ENCODE measurements at places on chromosomes 7 and 10. TPM values are rescaled to one million over a fixed set of nuclear protein-coding genes. Genes with fewer than 3 reads are reported as not detected.

Gene SHH
- total RNA-seq, result not detected

Gene CUZD1
- not detected for total RNA-seq

Gene TAF3
- 11.8 TPM for total RNA-seq

GRCh38 chr10:71727105-71727737 lies 7.6 kb upstream of the C10orf105 start:
- no peak overlapping the region for H3K4me3 ChIP-seq
- H3K27ac ChIP-seq, result no peak overlapping the region
- no peak for DNase-seq
- H3K4me1 ChIP-seq, result peaks cover 7% of the 10 kb centered on the region

DNA sequence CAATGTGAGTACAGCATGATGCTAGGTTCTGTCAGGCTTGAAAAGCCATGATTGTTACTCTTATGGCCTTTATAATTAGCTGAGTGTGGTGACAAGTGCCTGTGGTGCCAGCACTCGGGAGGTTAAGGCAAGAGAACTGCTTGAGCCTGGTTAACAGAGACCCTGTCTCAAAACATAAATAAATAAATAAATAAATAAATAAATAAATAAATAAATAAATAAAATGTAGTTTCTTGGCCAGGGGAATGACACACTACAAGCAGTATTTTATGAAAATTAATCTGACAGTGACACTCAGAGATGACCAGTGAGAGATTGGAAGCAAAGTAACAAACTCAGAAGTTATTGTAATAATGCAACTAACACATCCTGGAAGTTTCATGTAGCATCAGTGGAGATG lies 2.3 kb upstream of the MORN4 start:
- H3K36me3 ChIP-seq, result no peaks in the 10 kb centered on the region
- peaks cover 21% of the 10 kb centered on the region for H3K4me1 ChIP-seq
- no peak overlapping the region for H3K4me3 ChIP-seq

DNA sequence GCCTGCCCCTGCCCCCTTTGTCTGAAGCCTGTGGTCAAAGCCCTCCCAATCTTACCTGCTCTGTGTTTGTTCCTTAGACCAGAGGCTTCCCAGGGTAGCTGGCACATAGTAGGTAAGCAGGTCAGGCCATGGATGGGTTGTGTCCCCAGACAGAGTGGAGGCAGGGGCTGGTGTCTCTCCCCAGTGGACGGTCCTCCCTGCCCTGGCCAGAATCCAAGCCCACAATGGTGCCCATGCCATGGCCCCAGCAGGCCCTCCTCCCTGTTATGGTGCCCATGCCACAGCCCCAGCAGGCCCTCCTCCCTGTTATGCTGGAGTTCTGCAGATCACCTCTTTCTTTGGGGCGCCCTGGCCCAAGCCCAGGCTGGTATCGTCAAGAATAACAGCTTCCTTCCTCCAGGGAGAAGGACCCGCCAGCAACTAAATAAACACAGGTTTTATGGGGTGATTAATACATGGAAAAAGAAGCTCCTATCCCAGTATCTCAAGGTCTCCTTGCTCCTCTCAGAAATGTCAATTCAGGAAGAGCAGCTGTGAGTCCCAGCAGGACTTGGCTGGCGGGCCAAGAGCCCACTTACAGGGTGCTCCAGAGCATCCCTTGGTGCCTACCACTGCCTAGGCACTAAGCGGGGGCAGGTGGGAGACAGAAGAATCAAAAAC lies 82.0 kb downstream of the NEURL1 start:
- H3K4me1 ChIP-seq, result peaks cover 1% of the 10 kb centered on the region
- no peak overlapping the region for H3K4me3 ChIP-seq
- H3K27me3 ChIP-seq, result no peaks in the 10 kb centered on the region
- peak overlapping the region; percentile 6 for H3K27ac ChIP-seq
- H3K36me3 ChIP-seq, result no peaks in the 10 kb centered on the region

DNA sequence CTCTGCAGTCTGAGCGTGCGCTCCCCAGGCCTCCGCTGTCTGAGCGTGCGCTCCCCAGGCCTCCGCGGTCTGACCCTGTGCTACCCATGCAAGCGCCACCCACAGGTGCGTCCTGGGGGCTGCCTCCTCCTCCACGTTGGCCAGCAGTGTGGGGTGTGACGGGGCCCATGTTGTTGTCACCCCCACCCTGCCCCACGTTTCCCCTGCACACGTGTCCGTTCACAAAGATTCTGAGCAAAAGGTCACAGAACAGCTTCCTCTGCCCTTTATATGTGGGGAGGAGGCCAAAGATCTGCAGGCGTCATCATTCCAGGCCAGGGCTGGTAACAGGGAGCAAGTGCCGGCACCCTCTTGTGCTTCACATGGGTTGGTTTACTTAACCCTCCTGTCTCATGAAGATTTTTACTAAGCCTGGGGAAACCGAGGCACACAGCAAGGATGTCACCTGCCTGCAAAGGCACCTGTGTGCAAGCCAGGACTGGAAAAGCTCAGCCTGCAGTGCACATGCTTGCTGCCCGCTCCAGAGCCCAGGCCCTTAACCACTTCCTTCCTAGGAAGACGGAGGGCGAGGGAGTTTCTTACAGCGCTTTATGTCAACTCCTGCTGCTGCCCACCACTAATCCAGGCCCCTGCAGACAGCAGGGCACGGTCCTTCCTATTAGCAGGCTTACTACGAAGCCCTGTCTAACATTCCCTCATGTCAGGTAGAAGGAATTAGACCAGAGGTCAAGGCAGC lies 4.8 kb downstream of the GPR146 start:
- peaks cover 8% of the 10 kb centered on the region for H3K4me1 ChIP-seq
- no peak overlapping the region for H3K27ac ChIP-seq
- H3K36me3 ChIP-seq, result no peaks in the 10 kb centered on the region
- H3K27me3 ChIP-seq, result no peaks in the 10 kb centered on the region
- no peak for DNase-seq

DNA sequence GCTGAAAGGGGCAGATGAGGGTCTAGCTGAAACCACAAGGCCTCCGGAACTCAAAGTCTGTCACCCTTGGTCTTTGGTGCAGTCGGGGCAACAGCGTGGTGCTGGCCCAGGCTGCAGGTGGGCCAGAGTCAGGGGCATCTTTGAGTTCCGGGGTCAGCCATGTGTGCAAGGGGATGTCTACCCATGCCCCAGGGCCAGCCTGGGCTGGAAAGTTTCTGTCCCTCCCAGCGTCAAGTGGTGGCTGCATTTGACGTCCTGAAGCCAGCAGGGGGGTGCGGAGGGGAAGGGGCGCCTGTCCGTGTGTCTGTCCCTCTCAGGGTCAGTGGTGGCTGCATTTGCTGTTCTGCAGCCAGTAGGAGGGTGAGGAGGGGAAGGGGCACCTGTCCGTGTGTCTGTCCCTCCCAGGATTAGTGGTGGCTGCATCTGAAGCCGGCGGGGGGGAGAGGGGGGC lies 638 bp downstream of the BRAT1 start:
- peak overlapping the region; percentile 93 for H3K27ac ChIP-seq
- peak overlapping the region; percentile 98 for H3K4me3 ChIP-seq
- DNase-seq, result no peak
- H3K4me1 ChIP-seq, result peaks cover 26% of the 10 kb centered on the region
- peaks cover 3% of the 10 kb centered on the region for H3K36me3 ChIP-seq

DNA sequence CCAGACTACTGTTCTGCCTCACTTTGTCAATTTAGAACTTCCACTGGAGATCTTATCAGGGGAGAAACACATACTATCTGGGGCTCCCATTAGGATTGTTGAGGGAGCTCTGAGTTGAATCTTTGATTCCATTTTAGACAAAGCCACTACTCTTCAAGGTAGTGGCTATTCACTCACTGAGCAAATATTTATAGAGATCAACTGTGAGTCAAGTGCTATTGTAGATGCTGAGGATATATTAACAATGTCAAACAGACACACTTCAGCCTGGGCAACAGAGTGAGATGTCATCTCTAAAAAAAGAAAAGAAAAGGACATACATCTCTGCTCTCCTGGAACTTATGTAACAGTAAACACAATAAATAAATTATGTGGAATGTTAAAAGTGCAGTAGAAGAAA lies 315.3 kb downstream of the PTEN start:
- no peaks in the 10 kb centered on the region for H3K27me3 ChIP-seq
- no peak overlapping the region for H3K27ac ChIP-seq
- peaks cover 11% of the 10 kb centered on the region for H3K36me3 ChIP-seq
- no peak overlapping the region for H3K4me3 ChIP-seq
- no peaks in the 10 kb centered on the region for H3K4me1 ChIP-seq
